Small intestine (tissue), 16 donors: ENCODE measurements at places on chromosomes 7 and 10.

DNA sequence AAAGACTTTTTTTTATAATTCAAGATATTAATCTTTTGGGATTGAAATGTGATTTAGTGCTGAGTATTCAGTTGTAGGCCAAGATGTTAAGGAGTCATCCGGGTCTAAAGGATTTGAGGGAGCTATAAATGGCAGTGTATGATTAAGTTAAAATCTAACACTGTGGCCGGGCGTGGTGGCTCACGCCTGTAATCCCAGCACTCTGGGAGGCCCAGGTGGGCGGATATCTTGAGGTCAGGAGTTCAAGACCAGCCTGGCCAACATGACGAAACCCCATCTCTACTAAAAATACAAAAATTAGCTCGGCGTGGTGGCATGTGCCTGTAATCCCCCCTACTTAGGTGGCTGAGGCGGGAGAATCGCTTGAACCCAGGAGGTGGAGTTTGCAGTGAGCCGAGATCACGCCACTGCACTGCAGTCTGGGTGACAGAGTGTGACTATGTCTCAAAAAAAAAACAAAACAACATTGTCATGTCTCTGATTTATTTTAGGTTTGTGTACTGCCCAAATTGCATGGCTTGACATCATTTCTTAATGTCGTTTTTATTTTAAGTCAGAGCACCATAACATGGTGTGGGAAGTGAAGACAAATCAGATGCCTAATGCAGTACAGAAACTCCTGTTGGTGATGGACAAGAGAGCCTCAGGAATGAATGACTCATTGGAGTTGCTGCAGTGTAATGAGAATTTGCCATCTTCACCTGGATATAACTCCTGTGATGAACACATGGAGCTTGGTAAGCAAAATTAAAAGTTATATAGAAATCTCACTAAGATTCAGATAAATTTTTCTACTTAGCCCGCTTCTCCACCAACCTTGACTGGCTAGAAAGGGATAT is 10.7 kb downstream of the HBP1 start:
- DNase-seq: no peak

GRCh38 chr7:47570649-47571050 is 11.3 kb downstream of the TNS3 start:
- no peak for DNase-seq

- DNase-seq: no peak
These were observed 187.4 kb downstream of the CYP26A1 start for GRCh38 chr10:93261089-93261488.

DNA sequence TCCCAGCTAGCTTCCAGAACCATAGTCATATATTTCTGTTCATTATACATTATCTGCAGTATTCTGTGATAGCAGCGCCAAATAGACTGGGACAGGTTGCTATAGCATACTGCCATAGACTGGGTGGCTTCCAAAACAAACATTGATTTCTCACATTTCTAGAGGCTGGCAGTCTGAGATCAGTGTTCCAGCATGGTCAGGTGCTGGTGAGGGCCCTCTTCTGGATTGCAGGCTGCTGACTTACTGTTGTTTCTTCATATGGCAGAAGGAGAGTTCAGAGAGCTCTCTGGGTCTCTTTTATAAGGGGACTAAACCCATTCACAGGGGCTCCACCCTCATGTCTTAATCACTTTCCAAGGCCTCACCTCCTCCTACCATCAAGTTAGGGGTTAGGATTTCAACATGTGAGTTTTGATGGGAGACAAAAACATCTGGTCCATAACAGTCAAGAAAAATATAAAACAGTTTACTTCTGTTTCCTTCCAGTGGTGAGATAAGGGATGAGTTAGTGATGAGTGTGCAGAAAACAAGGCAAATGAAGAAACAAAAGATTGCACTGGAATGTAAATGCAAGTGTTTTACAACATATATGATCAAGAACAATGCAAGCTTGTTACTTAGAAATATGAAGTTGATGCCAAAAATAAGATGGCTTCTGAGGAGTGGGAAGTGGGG is 399.0 kb upstream of the C7orf33 start:
- DNase-seq: peak; percentile 10

GRCh38 chr10:110571093-110571743 is 3.7 kb downstream of the SMC3 start:
- DNase-seq: no peak

GRCh38 chr7:158950914-158951635 is 94.7 kb downstream of the DYNC2I1 start:
- DNase-seq: no peak

- DNase-seq: no peak
These were observed 60.6 kb upstream of the DNAAF5 start for GRCh38 chr7:665736-666453.

- no peak for DNase-seq
These were observed 558 bp downstream of the ARHGAP22 start for GRCh38 chr10:48604039-48604990.

GRCh38 chr10:103627111-103627892 is 133.8 kb downstream of the NEURL1 start:
- DNase-seq: no peak

DNA sequence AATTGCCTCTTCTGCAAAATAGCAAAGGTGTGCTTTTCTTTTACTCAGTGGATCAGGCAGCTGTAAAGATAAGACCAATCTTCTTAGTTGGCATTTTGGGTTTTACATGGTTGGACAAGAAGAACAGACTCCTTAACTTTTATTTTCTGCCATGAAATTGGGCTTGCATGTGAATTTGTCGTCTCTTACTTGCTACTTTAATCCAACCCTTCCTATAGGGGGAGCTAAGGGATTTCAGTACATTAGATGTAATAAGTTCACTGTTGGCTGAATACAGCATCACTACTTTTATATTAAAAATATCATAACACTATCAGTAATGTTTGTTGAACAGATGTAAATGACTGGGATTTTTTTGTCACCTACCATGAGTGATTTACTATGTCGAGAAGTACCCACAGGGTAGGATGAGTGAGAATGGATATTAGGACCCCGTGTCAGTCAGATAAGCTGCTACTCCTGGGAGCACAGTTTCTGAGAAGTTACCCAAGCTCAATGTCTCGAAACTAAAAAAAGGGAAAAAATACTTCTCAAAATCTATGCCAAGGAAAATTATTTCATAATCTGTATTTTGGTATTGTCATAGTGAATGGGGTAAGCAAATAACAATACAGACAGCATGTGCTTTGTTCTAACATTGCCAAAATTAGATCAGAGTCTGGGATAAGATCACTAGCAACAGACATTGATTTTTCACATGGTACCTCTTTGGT is 127.4 kb upstream of the AGR3 start:
- DNase-seq: peak; percentile 44

GRCh38 chr10:129809431-129809830 is 154.6 kb downstream of the EBF3 start:
- no peak for DNase-seq

DNA sequence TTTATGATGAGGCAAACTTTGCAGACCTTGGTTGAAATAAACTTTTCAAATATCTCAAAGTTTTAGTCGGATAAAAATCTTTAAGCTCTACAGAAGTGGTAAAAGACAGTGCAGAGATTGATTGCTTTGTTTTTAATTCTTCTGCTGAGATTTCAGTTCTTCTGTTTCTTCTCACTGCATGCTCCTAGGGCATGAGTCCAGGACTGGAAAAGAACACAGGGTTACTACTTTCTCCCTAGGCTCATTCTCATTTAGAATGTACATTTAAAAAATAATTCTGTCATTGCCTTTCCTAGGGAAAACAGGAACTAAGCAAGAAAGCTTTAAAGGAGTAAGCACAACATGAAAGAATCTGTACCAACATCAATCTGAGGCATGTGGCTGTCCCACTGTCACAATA is 256.7 kb upstream of the DGKB start:
- no peak for DNase-seq

DNA sequence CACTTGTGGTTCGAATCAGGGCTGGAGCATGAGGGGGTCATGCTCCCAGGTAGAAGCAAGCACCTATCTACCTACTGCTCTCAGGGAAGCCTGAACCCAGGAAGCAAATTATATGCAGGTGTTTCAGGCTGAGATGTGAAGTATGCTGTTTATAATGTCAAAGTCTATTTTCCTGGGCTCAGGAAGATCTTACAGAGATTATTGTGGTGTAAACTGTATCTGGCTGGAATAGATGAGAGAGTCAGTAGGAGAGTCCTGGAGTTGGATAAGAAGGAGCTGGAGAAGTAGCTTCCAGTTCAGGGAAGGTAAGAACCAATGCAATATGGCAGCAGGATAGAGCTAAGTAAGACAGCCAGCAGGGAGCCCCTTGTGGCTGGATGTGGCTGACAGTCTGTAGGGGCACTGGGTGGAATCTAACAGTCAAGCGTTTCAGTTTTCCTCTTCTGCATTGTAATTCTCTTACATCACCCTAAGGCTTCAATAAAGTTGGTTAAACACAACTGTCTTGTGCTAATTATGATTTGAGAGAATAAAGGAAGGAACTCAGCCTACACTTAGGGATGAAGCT is 105.9 kb upstream of the EEPD1 start:
- DNase-seq: peak; percentile 48

DNA sequence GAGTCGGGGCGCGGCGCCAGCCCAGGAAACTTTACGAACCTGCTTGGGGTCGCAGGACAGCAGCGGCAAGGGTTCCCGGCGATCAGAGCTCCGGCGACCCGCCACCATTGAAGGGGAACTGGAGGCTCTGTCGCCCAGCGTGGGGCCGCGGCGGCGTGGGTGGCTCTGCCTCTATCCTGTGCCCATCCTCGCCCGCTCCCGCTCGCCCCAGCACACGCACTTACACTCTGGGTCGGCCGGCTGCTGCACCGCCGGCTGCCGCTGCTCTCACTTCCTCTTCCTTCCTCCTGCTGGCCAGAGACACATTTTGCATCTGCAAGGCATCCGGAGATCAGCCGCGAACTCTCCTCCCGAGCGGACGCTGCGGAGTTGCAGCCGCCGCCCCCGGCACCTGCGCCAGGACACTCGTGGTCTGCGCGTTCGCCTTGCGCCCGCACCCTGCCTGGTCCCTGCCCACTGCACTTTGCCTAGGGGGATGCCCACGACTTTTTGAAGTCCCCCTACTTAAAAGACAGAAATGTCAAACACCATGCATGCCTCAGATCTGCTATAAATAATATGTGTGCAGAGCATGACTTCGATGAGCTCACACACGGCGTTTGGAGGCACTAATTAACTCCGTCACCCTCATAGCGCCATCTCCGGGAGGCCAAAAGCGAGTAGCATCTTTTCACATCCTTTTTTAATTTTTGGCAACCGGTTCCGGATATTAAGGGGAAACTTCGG is at the start of gene ELMO1:
ELMO1 (minus strand) TSS at position 229 of the 726 bp plus-strand sequence. CDS start 106,174 bp downstream, outside the sequence.
- peak; percentile 51 for DNase-seq

GRCh38 chr10:5860066-5860465 is 29.6 kb downstream of the ANKRD16 start:
- DNase-seq: no peak

DNA sequence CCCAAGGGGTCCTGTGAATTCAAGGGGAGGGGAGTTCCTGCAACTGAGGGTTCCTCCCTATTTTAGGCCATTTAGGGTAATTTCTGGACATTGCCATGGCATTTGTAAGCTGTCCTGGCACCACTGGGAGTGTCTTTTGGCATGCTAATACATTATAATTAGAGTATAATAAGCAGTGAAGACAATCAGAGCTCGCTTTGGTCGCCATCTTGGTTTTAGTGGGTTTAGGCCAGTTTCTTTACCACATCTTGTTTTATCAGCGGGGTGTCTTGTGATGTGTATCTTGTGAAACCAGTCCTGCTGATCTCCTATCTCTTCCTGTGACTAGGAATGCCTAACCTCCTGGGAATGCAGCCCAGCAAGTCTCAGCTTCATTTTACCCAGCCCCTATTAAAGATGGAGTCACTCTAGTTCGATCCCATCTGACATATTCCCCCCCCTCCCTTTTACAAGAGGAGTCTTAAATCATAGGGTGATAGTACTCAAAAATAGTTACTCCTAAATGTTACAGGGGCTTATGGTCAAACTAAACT is 43.2 kb downstream of the SVOPL start:
- DNase-seq: no peak

GRCh38 chr10:11682267-11682683 is 59.9 kb upstream of the ECHDC3 start:
- no peak for DNase-seq

DNA sequence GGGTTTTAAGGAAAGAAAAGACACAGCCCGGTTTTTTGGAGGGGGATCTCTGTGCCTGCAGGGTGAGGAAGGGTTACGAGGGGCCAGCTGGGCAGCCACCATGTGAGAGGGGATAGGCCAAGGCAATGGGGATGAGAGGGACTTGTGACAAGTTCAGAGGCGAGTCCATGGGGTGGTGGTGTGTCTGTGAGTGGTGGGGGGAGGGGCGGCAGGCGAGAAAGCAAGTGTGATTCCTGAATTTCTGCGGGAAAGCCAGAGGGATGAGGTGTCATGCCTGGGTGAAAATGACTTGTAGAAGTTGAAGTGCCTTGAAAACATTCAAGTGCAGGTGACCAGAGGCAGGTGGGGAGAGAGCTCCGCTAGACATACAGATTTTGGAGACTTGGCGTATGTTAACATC is 61.0 kb upstream of the RNF32 start:
- no peak for DNase-seq

GRCh38 chr7:139598642-139599041 is 75.2 kb downstream of the CLEC2L start:
- peak; percentile 60 for DNase-seq

GRCh38 chr10:11024596-11024995 is 6.9 kb downstream of the CELF2 start:
- no peak for DNase-seq

DNA sequence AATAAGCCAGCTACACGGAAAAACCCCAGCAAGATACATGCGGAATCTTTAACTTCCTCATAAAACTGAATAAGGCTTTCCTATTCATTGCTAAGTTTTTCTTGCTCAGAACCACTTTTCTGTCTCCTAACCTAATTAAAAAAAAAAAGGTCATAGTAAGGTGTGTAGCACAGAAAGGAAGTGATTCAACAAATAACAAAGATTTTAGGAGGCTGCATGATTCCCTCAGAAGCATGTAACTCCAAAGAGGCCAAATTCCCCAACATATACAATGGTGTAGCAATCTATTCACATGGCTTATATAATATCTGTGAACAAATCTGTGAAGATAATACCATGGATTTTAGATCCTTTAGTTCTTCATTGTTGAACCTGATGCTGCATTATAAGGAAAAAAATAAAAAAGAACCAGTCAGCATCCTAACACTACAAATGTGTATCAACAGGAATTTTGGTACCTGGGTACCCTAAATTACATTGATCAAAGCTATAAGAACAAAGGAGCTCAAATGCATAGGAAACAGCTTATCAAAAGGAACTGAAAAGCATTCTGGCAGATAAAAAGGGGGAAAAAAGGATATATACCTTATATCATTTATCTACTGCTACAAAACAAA is 63.8 kb downstream of the IMMP2L start:
- DNase-seq: no peak

DNA sequence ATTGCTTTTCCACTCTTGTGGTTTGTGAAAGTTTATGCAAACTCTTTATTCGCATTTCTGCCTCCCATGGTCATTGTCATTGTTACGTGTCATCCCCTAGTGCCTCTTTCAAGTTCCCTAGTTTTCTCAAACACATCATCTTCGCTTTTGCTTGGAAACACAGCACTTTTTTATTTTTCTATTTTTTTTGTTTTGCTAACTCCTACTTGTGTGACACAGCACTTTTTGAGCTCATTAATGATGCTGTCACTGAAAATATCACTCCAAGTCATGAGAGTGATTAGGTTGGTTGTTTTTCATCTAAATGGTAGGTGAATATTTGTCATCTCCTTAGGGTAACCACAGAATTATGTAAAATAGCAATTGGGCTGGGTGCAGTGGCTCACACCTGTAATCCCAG is 8.5 kb upstream of the STX1A start:
- no peak for DNase-seq

- no peak for DNase-seq
These were observed 1.4 kb upstream of the HOXA7 start for GRCh38 chr7:27157702-27158431.
